Activated naive CD4-positive, alpha-beta T cell treated with anti-CD3 and anti-CD28 coated beads for 36 hours (primary cell): ENCODE measurements at places on chromosomes 11 and 22.

DNA sequence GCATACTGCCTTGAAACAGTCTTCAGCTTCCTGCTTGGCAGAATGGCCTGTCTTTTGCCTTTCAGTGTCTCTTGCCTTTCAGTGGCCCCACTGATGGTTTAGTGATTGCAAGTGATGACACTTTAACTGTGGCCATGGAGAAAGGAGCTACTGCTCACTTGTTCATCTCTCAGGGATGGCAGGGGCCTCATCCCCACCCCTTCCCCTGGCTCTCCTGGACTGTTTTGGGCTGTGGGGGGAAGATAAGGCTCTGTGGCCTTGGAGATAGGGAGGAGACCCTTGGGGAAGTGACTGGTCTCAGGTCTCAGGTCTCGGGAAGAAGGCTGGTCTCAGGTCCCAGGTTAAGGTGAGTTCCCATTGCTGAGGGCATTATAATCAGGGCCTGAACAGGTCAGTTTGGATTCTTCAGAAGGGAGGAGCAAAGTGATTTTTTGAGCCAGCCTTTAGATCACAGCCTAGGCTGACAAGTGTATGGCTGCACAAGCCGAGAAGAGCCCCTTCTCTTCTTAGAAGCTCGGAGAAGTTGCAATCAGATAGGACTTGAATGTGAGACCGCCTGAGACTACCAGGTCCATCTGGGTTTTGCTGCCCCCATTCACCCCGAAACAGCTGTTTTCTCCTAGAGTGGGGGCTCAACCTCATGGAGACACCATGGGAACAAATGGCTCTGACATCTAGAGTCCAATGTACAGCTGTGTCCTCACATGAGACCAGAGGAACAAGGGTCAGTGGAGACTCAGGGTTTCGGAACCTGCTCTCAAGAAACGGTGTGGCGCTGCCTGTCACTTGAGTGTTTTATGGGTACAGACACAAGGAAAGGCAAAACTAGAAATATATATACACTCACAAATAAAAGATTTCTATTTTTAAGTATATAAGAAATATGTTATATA is 15.9 kb upstream of the P2RY2 start:
- no peaks in the 10 kb centered on the region for H3K36me3 ChIP-seq
- no peak overlapping the region for H3K27ac ChIP-seq
- peaks cover 10% of the 10 kb centered on the region for H3K27me3 ChIP-seq
- no peak overlapping the region for H3K4me3 ChIP-seq
- DNase-seq: no peak

DNA sequence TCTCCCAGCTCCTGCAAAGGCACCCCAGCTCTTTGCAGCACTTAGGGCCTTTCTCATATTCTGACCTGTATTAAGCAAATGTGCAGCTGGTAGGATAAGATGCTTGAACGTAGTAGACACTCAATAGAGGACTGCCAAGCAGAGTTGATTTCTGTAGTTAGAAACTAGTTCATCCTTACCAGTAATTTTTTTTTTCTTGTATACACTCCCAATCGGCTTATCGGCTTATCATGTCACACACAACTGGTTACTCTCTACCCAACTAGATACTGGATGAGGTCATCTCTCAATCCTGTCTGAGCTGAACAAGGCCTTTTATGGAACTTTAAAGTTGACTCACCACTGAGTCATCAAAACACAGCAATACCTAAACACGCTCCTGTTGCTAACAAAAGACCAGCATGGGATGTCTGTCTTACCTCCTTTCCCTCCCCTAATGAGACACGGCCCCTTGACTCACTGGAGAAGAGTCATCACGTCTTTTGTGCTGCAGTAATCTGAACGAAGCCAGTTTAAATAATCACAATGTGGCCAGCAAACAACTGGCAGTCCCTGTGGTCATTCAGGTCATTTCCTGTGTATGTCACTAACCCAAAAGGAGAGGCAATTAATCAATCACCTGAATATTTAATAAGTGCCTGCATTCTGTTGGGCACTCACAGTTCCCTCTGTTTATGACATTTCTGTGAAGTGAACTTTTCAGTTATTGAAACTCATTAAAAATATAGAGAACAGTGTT is 7.5 kb upstream of the WEE1 start:
- H3K4me3 ChIP-seq: no peak overlapping the region
- peaks cover 9% of the 10 kb centered on the region for H3K4me1 ChIP-seq
- H3K27me3 ChIP-seq: no peaks in the 10 kb centered on the region
- peak overlapping the region; percentile 65 for H3K27ac ChIP-seq
- H3K36me3 ChIP-seq: peaks cover 5% of the 10 kb centered on the region

GRCh38 chr11:106309070-106309684 is 231.7 kb downstream of the AASDHPPT start:
- no peak for DNase-seq
- H3K4me3 ChIP-seq: no peak overlapping the region
- no peaks in the 10 kb centered on the region for H3K36me3 ChIP-seq
- H3K27ac ChIP-seq: no peak overlapping the region
- no peaks in the 10 kb centered on the region for H3K27me3 ChIP-seq
- no peaks in the 10 kb centered on the region for H3K4me1 ChIP-seq

DNA sequence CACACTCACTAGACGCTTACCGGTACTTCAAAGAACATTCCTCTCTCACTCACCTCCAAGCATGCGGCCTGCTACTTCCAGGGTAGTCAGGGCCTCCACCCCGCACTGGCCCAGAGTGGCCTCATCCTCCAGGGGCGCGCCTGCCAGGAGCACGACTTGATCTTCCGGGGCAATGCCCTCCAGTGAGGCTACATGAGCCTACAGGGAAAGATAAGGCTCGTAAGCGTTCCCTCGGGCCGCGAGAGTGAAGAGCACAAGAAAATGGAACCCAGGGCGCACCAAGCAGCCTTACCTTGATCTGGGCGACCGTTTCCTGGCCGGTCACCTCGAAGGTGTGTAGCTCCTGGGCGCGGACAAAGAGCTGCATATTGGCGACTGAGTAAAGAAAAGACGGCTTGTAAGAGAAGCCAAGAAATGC is 478 bp downstream of the FAU start:
- DNase-seq: peak; percentile 35
- H3K27me3 ChIP-seq: no peaks in the 10 kb centered on the region
- peaks cover 54% of the 10 kb centered on the region for H3K4me1 ChIP-seq
- peak overlapping the region; percentile 99 for H3K4me3 ChIP-seq
- peaks cover 40% of the 10 kb centered on the region for H3K36me3 ChIP-seq

GRCh38 chr11:82807646-82808045 is 74.0 kb upstream of the FAM181B start:
- H3K36me3 ChIP-seq: no peaks in the 10 kb centered on the region
- DNase-seq: no peak

GRCh38 chr11:32792948-32793475 is 1.4 kb downstream of the CCDC73 start:
- no peak overlapping the region for H3K4me3 ChIP-seq
- peak; percentile 84 for DNase-seq
- peaks cover 1% of the 10 kb centered on the region for H3K27me3 ChIP-seq

GRCh38 chr11:131823772-131824171 is 453.4 kb downstream of the NTM start:
- DNase-seq: no peak
- no peak overlapping the region for H3K27ac ChIP-seq
- no peaks in the 10 kb centered on the region for H3K36me3 ChIP-seq
- H3K4me1 ChIP-seq: no peaks in the 10 kb centered on the region
- H3K4me3 ChIP-seq: no peak overlapping the region
- H3K27me3 ChIP-seq: no peaks in the 10 kb centered on the region

GRCh38 chr11:129289350-129290040 is 86.2 kb upstream of the BARX2 start:
- peaks cover 14% of the 10 kb centered on the region for H3K27me3 ChIP-seq
- no peak overlapping the region for H3K27ac ChIP-seq
- no peaks in the 10 kb centered on the region for H3K36me3 ChIP-seq
- no peak for DNase-seq

- H3K4me1 ChIP-seq: peaks cover 7% of the 10 kb centered on the region
- no peaks in the 10 kb centered on the region for H3K36me3 ChIP-seq
- no peak overlapping the region for H3K27ac ChIP-seq
- no peak overlapping the region for H3K4me3 ChIP-seq
Observed at GRCh38 chr22:23781065-23781464, 5.7 kb upstream of the SMARCB1 start.

GRCh38 chr11:7488681-7489080 is 3.4 kb downstream of the OLFML1 start:
- no peaks in the 10 kb centered on the region for H3K4me1 ChIP-seq
- no peak overlapping the region for H3K27ac ChIP-seq
- H3K27me3 ChIP-seq: no peaks in the 10 kb centered on the region
- H3K36me3 ChIP-seq: no peaks in the 10 kb centered on the region
- no peak overlapping the region for H3K4me3 ChIP-seq

GRCh38 chr11:14578541-14578956 is 58.4 kb upstream of the PSMA1 start:
- H3K27ac ChIP-seq: peak overlapping the region; percentile 75
- H3K27me3 ChIP-seq: no peaks in the 10 kb centered on the region
- peaks cover 29% of the 10 kb centered on the region for H3K36me3 ChIP-seq
- H3K4me1 ChIP-seq: peaks cover 47% of the 10 kb centered on the region
- H3K4me3 ChIP-seq: peak overlapping the region; percentile 11

GRCh38 chr11:9738116-9738515 is 74.2 kb downstream of the SWAP70 start:
- no peak overlapping the region for H3K27ac ChIP-seq
- no peaks in the 10 kb centered on the region for H3K4me1 ChIP-seq
- H3K36me3 ChIP-seq: peaks cover 14% of the 10 kb centered on the region
- no peaks in the 10 kb centered on the region for H3K27me3 ChIP-seq
- no peak overlapping the region for H3K4me3 ChIP-seq
- DNase-seq: no peak

- H3K4me1 ChIP-seq: no peaks in the 10 kb centered on the region
- no peak for DNase-seq
- H3K4me3 ChIP-seq: no peak overlapping the region
- H3K36me3 ChIP-seq: no peaks in the 10 kb centered on the region
Observed at GRCh38 chr11:82546661-82547557, 186.8 kb downstream of the FAM181B start.

GRCh38 chr11:9905501-9905951 is 241.6 kb downstream of the SWAP70 start:
- H3K4me1 ChIP-seq: no peaks in the 10 kb centered on the region
- no peaks in the 10 kb centered on the region for H3K27me3 ChIP-seq
- H3K27ac ChIP-seq: no peak overlapping the region
- DNase-seq: no peak

DNA sequence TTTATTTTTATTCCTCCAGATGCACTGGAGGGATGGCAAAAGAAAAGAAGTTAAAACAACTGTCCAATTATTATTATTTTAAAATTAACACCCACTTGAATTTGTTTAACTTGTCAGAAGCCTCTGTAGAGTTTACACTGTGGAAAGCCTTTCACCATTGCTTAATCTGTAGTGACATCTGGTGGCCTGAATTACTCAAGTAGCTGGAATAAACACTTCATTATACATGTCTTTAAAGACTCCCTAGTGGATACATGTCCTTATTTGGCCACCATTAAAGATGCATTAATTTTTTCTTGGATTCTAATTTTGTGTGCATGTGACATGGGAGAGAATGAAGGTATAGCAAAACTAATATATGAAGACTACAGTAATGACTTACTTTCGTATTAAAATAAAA is 1496.5 kb downstream of the FAM181B start:
- H3K36me3 ChIP-seq: no peaks in the 10 kb centered on the region
- no peaks in the 10 kb centered on the region for H3K4me1 ChIP-seq
- no peak overlapping the region for H3K4me3 ChIP-seq
- H3K27me3 ChIP-seq: no peaks in the 10 kb centered on the region

DNA sequence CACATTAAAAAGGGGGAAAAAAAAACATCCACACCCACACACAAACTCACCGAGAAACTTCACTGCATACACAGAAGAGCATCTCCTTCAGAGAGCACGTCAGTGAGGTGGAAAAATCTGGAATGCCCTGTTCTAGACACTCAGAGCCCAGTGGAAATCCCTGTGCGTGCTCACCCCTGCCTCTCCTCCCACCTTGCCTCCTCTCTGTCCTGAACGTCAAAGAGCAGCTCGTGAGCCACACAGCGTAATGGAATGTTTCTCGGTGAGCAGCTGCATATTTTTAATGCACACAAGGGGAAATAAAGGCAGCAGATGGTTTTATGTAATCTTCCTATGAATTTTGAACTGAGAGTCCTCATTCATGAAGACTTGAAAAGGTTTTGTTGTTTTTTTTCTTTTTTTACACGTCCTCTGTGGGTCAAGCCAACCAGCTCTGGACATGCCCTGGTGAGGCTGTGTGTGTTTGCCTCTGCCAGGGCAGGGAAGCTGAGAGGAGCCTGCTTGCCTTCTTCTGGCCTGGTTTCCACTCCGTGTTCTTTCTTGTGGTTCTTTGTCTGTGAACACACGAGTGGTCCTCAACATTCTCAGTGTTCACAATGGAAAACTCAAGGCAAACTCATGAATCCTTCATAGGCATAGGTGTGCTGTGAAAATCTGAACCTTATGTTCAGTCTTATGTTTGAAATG is 219.2 kb downstream of the TENM4 start:
- no peak overlapping the region for H3K27ac ChIP-seq
- H3K27me3 ChIP-seq: peaks cover 7% of the 10 kb centered on the region
- DNase-seq: no peak
- H3K4me1 ChIP-seq: no peaks in the 10 kb centered on the region
- H3K4me3 ChIP-seq: no peak overlapping the region
